ENCODE measurements at places on chromosomes 3 and 15.

DNA sequence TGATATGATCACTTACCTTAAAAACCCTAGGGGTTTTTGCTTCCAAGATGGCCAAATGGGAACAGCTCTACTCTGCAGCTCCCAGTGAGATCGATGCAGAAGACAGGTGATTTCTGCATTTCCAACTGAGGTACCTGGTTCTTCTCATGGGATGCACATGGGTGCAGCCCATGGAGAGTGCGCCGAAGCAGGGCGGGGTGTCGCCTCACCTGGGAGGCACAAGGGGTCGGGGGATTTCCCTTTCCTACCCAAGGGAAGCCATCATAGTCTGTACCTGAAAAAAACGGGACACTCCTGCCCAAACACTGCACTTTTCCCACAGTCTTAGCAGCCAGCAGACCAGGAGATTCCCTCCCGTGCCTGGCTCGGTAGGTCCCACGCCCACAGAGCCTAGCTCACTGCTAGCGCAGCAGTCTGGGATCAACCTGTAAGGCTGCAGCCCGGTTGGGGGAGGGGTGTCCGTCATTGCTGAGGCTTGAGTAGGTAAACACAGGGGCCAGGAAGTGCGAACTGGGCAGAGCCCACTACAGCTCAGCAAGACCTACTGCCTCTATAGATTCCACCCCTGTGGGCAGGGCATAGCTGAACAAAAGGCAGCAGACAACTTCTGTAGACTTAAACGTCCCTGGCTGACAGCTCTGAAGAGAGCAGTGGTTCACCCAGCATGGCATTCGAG is 78.6 kb downstream of the CTNNB1 start:
- DNase-seq: no peak

DNA sequence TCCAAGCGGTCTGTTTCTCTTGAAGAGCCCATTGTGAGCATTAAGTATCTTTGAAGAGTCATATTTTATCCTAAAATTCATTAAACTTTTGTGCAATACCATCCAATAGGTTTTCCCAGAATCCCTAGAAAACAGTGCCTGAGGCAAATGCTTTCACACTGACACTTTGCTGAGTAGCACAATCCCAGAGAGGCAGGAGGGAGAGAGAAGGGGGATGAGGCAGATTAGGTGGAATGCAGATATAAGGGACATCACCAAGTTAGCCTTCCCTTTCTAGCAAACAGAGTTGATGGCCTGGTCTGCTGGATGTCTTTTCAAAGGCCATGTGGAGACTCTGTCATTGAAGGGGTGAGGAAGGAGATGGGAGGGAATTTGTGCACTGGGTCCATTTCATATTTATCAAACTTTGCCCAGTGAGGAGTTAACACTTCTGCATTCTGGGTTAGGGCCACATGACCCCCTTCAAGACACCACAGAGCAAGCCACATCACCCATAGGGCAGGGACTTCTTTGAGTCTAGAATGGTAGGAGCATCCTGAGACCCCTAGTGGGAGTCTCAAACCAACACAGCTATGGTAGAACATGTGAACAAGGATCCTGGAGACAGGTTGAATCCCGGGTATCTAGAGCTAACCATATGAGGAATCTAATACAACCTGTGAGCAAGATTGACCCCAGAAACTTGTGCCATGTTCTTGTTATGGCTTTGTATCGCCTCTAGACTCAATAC is 32.0 kb upstream of the SEMA6D start:
- DNase-seq: no peak

GRCh38 chr15:79657722-79658121 is 225.6 kb downstream of the MINAR1 start:
- no peak for DNase-seq

DNA sequence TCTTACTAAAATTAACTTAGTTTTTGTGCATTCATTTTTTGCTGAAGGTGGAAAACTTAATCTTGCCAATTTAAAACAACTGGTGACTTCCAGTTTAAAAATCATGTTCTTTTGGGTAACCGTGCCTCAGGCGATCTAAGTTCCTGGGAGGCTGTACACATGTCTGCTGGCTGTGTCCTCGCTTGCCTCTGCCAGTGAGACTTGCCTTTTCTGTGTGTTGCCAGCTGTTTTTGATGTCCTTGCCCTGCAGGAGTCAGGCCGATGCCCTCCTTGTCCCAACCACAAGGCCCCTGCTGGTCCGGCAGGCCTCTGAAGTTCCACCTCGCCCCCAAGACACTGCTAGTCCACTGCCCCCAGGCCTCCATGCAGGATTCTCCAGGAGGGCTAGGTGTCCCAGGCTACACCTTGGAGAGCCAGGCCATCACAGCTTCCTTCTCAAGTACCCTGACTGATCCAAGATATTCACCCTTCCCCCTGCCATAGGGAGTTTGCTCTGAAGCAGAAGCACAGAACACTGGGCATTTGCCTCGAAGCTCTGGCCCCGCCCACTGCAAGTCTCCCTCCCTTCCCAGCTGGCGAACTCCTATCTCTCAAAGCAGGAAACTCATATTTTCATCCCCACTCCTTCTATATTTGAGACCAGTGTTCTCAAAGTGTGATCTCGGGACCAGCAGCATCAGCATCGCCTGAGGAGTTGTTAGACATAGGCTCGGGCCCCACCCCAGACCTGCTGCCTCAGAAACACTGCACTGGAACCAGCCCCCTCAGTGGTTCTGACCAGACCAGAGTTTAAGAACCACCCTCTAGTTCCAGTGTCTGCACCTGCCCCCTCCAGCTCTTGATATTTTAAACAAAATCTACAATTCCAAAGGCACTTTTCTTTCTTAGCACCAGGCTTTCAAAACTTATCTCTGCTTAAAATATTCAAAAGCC is 185.8 kb upstream of the UBE2E1 start:
- DNase-seq: no peak

DNA sequence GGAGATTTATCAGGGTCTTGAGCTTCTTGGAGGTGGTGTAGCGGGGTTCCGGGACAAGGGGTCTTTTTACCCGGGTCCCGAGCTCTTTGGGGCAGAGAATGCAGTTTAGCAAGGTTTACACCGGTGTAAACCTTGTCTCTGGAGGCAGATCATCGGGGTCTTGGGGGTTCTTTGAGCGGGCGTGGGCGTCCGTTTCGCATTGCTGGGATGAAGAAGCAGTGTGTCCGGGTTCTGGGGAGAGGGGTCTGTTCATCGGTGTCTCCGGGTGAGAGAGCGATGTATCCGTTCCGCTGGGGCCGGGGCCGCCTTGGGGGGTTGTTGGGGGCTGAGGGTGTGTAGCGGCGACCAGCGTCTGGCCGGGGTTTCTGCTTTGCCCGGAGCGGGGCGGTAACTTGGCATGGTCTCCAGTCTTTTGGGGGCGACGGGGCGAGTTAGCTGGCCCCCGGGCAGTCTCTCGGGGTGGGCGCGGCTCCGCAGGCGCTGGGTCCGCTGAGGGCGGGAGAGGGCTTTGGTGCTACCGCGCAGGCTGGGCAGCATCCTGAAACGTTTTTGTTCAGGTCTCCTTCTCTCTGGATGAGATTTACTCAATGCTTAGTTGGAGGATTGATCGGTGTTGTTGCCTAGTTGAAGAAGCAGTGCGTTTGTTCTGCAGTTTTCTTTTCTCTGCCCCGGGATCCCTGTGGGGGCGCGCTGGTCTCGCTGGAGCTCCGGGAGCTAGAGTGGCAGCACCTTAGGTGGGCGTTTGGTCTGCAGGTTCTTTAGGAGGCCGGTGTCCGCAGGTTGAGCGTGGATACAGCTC is 843 bp downstream of the GLCE start:
- peak; percentile 19 for DNase-seq

DNA sequence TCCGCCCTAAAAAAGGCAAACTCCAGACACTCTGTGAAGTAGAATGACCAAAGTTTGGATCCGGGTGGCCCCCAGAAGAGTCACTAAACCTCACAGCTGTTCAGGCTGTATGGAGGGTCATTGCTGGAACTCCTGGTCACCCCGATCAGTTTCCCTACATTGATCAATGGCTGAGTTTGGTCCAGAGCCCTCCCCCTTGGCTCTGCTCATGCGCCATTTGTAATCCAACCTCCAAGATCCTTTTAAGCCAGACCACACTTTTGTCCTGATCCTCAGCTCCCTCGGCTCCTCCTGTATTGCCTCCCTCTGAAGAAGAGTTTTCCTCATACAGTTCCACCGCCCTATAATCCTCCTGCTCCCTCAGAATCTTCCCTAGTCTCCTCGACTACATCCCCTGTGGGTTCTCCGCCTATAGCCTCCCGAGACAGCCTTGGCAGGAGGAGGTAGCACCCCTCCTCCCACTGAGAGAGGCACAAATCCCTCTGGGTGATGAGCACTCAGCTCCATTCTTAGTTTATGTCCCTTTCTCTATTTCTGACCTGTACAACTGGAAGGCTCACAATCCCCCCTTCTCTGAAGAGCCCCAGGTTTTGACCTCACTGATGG is 42.2 kb downstream of the ZBTB11 start:
- DNase-seq: no peak

- DNase-seq: peak; percentile 34
Observed at GRCh38 chr3:11847607-11848006, 922 bp upstream of the TAMM41 start.

DNA sequence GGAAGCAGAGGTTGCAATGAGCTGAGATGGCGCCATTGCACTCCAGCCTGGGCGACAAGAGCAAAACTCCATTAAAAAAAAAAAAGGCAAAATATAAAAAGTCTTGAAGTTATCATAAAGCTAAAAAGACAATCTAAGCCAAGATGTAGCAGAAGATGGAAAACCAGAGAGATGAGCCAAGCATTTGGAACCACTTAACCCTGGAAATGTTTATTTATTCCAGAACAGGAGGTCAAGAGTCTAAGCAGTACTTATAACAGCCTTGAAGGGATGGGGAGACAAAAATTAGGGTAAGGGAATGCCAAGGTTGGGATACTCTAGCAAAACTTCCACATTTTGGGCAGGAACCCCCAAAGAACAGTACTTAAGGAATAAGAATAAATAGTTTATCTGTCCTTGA is 30.1 kb downstream of the FAIM start:
- DNase-seq: no peak

- no peak for DNase-seq
Observed at GRCh38 chr3:57877116-57877515, 121.0 kb downstream of the SLMAP start.

- DNase-seq: no peak
Observed at GRCh38 chr3:111763001-111763471, 96.0 kb upstream of the PHLDB2 start.

GRCh38 chr3:43024181-43024885 is 45.2 kb downstream of the GASK1A start:
- DNase-seq: peak; percentile 62

DNA sequence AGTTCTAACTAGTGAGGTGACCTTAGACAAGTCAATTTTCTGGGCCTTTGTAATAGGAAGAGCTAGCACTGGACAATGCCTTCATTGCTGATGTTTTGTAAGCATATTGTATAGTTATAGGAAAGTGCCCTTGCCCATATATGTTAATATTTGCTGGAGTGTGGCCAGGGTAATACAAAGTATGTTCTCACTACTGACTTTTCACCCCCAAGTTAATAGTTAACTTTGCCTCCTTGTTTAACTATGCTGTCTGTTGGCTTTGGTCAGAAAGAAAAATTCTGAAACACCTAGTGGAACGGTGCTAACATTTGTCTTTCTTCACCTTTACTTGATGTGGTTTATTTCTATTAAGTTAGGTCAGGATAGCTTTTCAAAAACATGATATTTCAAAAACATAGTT is 287.4 kb upstream of the CTNNB1 start:
- DNase-seq: no peak

DNA sequence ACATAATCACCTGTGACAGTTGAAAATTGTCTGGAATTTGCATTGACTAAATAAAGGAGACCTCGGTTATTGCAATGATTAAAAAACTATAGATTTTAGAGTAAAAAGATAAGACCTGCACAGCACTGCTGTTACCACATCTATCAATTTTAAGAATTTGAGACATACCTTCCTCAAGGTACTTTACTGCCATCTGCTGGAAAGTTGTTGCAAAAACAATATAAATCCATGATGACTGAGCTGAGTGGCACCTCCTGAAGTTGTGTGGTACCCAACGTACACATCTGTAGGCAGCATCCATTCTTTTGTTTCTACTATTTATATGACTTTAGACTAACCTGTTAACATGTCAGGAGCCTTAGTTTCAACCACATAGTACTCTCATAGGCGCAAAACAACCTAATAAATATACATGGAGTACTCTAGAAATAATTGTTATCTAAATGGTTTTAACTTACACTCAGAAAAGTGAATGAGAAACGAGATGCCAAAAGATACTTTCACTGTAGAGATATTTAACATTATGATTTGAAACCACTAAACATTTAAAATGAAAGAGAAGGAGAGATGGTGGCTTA is 106.7 kb downstream of the GHSR start:
- peak; percentile 73 for DNase-seq

- DNase-seq: no peak
Observed at GRCh38 chr3:54121414-54122323, 683 bp upstream of the CACNA2D3 start.

DNA sequence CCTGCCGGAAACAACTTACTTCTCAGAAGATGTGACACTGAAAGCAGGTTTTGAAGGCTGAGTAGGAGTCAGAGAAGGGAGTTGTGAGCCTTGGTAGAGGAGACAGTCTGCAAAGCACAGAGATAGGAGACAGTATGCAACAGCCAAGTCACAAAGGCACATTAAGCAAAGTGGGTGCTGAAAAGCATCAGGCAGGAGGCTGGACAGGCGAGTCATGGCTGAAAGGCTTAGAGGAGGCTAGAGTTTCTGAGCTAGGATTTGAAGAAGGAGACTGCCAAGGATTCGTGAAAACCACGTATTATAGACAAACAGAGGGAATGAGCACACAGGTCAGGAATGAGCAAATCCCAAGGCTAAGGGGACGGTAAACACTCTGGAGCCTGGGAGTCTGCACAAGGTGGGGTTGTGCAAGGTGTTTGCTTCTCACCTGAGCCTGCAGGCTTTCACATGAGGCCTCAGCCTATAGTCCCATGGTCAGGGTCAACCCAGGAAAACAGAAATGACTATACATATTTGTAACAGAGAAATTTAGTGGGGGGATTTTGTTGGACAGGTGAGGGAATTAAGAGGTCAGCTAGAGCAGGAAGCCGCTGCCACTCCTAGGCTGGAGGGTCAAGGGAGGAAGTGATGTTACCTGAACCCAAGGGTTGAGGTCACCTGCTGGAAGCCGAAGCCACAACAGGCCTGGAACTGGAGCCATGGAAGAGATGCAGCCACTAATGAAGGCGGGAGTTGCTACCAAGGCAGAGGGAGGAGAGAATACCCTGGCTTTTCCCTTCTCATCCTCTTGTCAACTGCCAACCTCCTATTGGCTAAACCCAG is 23.1 kb upstream of the TRIM71 start:
- no peak for DNase-seq

DNA sequence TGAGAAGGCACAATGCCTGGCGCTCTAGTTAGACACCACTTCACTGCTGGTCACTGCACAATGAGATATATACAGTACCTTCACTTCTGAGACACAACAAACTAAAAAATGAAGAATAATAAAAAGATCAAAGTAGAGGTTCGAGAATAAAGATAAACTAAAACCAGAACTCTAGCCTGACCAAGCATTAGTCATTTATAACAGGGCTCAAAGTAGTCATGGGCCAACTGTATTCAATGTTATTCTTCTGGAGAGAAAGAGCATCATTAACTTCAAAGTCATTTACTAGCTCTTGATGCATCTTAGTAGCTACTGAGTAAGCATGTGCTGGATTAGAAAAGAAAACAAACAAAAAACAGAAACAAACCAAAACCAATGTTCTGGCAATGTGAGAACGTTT is 145.2 kb downstream of the SSR3 start:
- no peak for DNase-seq
